HepG2 (cell line): ENCODE measurements at places on chromosomes 7 and 10.
A peak's percentile ranks its signal among the peaks of the same experiment; 100 is the strongest.

DNA sequence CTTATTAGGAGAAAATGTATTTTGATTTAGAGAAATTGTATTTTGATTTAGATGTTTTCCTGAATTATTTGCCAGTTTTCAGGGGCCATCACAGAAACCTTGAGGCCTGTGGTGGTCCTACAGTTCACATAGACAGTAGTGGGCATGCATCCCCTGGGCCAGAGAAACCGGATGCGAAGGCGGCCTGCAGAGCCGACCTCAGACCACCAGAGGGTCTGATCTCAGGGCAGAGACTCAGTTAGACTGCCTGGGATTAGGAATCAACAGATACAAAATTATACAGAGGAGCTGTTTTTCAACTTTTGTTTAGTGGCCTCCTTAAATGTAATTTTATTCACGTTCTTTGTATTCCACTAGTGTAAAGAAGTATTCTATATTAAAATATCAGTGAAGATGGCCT is 158.4 kb downstream of the PAXIP1 start:
- DNase-seq: no peak

DNA sequence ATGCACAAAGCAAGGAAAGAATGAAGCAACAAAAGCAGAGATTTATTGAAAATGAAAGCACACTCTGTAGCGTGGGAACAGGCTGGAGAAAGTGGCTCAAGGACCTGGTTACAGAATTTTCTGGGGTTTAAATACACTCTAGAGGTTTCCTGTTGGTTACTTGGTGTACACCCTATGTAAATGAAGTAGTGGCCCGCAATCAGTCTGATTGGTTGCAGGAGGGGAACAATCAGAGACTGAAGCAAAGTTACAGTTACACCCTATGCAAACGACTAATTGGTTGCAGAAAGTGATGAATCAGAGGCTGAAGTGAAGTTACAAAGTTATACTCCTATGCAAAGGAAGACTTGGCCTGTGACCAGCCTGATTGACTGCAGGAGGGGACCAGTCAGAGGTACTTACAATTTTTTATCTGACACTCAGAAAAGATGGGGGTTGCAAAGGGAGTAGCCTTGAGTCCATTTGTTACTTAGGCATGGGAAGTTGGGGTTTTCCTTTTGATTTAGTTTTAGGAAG is 3.6 kb upstream of the MTPN start:
- no peak for DNase-seq

DNA sequence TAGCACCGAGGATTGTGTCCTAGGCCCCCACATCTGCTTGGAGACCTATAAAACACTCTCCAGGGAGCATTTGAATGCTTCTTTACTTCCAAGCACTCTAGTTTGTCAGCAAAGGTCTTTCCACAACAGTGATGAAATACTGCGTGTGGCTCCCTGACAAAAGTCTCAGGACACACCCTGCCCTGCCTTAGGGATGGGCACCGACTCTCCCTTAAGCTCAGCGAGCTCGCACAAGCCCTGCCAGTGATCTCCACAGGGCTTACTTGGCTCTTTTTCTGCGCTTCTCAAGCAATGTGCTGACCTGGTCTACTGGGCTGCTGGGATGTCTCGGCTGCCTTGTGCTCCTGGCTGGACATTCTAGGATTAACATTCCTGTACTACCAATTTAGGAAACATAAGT is 84.3 kb upstream of the MPP7 start:
- DNase-seq: no peak

GRCh38 chr10:118041316-118041715 is 5.4 kb downstream of the RAB11FIP2 start:
- DNase-seq: no peak

DNA sequence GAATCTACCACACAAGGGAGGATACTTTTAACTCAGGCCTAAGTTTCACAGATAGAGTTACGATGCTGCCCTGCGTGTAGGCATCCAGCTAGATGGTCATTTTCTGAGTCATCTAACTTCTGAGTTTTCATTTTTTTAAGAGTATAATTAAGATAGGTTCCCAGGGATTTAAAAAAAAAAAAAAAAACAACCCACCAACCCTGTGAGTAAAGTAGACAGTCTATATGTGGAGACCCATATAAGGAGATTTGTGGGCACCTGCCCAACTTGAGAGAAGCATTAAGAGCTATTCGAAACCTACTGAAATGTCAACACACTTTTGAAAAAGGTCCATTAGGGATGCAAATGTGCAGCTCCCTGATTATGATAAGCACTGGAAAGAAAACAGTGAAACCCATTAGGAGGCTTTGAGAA is 257.3 kb downstream of the TRIL start:
- no peak for DNase-seq

DNA sequence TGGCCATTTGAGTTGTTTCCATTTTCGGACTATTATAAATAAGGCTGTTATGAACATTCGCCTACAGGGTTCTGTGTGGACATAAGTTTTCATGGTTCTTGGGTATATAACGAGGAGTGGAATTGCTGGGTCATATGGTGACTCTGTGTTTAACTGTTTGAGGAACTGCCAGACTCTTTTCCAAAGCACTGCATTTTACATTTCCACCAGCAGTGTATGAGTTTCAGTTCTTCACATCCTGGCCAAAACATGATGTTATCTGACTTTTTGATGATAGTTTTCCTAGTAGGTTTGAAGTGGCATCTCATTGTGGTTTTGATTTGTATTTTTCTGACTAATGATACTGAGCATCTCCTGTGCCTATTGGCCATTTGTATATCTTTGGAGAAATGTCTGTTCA is 5.4 kb downstream of the SUV39H2 start:
- DNase-seq: no peak

DNA sequence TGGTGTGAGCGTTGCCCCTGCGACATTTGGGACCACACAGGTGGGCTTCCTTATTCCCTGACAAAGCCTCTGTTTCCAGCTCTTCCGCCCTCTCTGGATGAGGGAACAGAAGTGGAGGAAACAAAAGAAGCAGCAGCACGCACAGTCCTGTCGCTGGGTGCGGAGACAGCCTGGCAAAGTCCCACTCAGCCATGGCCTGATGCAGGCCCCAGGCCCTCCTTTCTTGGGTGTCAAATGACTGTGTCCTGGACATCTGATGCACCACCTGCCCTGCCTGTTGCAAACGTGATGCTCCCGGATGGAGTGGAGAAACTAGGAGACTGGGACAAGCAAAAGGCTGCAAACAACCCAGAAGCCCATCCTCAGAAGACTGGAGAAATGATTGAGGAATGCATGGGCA is 20.7 kb downstream of the ZMIZ2 start:
- no peak for DNase-seq

- DNase-seq: no peak
These were observed 52.9 kb downstream of the NRAP start for GRCh38 chr10:113610631-113611601.

DNA sequence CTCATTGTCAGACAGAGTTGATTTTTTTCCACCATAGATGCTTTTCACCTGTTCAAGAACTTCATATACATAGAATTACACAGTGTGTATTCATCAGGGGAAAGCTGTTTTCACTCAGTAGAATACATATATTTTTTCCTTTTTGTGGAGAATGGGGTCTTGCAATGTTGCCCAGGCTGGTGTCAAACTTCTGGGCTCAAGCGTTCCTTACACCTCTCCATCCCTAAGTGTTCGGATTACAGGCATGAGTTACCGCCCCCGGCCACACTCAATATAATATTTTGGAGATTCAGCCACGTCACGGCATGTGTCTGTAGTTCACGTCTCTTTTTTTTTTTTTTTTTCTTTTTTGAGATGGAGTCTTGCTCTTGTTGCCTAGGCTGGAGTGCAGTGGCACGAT is 7.5 kb upstream of the SMC3 start:
- no peak for DNase-seq

- no peak for DNase-seq
These were observed 115.7 kb downstream of the ICA1 start for GRCh38 chr7:8146106-8146787.

- peak; percentile 56 for DNase-seq
These were observed 48.5 kb upstream of the SLC29A3 start for GRCh38 chr10:71270301-71271220.

GRCh38 chr10:44243851-44244510 is 140.9 kb downstream of the CXCL12 start:
- no peak for DNase-seq

DNA sequence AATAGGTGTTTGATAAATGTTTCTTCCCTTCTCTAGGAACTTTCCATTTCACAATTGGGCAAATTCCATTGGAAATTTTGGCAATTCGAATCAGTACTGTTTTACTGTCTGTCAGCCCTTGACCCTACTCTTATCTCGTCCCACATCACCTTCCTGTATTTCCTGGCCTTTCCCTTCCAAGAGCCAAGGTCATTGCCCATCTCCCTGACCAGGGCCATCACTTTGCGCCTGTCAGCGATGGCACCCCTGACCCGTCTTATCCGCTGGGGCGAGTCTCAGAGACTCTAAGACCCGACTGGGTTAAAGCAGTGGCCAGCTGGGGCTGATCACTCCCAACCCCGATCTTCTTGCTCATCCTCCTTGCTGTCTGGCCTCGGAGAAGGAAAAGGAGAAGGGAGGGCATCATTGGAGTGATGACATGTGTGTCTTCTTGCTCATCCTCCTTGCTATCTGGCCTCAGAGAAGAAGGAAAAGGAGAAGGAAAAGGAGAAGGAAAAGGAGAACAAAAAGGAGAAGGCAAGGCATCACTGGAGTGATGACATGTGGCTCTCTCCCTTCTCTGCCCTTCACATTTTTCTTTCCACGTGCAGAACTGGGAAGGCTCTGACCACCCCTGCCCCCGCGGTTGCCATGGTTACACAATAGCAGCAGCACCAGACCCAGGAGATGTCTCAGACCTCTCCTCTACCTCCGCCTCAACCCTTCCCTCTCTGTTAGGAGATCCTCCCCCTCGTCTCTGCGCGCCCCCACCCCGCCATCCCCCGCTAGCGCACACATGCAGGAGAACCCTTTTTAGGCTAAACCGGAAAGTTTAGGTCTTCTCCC is 2.0 kb downstream of the SEMA3D start:
- DNase-seq: no peak

DNA sequence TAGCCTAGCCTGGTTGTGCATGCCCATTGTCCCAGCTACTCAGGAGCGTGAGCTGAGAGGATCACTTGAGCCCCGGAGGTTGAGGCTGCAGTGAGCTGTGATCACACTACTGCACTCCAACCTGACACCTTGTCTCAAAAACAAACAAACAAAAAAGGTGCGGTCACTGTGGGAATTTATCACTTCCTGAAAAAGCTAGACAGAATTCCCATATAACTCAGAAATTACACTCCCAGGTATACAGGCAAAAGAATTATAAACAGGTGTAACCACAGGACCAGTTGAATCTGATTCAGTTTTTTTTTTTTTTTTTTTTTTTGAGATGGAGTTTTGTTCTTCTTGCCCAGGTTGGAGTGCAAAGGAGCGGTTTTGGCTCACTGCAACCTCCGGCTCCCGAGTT is 3.2 kb upstream of the OGDH start:
- no peak for DNase-seq

DNA sequence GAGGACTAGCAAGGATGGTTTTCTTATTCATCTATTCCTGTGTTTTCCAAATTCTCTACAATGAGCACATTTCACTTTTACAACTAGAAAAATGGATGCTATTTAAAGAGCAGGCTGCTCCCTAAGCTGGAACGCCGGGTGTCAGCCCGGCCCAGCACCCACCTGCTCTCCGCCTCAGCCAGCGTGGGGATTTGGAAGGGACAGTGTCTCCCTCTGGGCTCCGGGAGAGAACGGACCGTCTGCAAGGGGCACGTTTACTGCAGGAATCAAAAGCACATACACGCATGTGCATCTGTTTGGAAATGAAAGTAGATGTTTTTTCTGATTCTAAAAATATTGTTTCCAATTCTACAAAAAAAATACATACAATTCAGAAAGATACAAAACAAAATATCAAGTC is 2.3 kb upstream of the JAKMIP3 start:
- DNase-seq: no peak

DNA sequence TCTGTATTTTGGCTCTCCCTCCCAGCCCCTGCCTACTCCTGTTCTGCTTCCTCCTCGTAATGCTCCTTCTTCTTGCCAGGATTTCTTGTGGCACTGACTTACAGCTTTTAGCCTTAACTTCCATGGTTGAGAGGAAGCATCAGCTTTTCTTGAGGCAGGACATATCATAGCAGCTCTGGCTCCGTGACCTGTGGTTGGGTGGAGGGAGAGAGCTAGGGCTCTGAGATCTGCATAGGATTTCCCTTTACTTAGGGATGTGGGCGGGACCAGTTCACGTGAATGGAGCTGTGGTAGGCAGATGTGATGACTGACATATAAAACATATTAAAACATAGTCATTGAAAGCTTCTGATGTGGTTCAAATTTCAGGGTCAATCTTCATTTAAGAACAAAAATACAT is 10.6 kb upstream of the RAB11FIP2 start:
- no peak for DNase-seq
